Peyer's patch (tissue), 4 donors: ENCODE measurements at places on chromosomes 6 and 20. TPM values are rescaled to one million over a fixed set of nuclear protein-coding genes. Genes with fewer than 3 reads are reported as not detected.

GRCh38 chr20:64167676-64168075 is 3.4 kb downstream of the MYT1 start:
- no peak for DNase-seq

The PLN gene
- 6.1 TPM for total RNA-seq

DNA sequence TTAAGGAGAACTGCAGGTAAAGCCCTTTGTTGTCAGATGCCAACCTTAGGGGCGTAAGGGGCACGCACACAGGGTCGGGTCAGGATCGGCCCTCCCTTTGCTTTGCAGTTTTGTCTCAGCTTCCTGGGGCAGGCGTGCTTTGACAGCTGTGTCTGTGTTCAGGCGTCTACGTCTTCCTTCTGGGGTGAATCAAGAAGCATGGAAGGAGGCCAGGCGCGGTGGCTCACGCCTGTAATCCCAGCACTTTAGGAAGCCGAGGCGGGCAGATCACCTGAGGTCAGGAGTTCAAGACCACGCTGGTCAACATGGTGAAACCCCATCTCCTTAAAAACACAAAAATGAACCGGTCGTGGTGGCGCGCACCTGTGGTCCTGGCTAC is 1.3 kb downstream of the ZGPAT start:
- no peak for DNase-seq

DNA sequence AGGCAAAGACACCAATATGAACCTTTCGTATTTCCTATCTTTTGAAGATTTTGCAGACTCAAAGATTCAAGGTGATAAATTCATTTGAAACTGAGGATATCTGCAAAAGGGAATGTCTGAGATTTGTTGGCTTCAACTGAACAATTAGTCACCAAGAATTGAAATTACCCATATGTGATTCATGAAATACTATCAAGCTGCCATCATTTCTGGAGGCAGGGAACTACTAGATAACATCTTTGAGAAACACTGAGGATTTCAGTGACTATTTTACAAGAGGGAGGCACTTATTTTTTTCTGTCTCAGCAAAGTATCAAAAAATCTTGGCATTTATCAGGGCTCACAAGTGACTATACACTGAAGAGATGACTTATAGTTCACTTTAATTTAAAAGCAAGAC is 39.8 kb upstream of the MMS22L start:
- DNase-seq = no peak

The FOXS1 gene
- not detected for total RNA-seq

The FOXF2 gene
- 6.8 TPM for total RNA-seq

GRCh38 chr20:48681873-48682426 is 145.8 kb downstream of the PREX1 start:
- no peak for DNase-seq

GRCh38 chr6:4852938-4853337 is 76.7 kb downstream of the CDYL start:
- DNase-seq = no peak

DNA sequence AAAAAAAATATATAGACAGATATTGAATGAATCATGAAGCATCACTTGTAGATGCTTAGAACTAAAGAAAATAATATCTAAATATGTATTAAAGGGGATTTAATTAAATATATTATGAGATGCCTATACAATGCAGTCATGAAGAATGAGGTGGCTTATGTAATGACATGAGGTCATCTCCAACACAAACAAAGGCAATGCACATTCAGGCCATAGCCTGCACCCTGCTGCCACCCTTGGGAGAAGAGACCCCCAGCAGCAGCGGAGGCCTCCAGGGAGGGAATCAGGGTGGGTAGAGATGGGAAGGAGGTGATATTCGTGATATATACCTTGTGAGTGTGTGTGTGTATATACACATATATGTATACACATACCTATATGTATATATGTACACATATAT is 26.4 kb upstream of the SSTR4 start:
- DNase-seq = no peak

DNA sequence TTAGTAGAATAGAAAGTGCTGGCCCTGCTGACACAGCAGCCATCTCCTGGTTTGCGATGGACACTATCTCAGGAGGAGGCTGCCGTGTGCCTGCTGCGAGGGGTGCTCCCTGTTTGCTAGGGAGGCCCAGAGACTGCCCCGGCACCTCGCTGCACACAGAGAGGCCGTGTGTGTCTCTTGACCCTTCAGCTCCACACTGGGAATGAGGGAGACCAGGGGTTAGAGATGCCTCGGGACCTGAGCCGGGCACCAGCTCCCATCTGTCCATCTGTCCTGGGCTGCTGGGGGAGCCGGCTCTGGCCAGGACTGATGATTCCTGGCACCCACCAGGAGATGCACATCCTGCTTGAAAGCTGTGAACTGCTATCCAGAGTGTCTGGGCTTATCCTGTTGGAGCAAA is 18.2 kb downstream of the PHACTR3 start:
- no peak for DNase-seq

DNA sequence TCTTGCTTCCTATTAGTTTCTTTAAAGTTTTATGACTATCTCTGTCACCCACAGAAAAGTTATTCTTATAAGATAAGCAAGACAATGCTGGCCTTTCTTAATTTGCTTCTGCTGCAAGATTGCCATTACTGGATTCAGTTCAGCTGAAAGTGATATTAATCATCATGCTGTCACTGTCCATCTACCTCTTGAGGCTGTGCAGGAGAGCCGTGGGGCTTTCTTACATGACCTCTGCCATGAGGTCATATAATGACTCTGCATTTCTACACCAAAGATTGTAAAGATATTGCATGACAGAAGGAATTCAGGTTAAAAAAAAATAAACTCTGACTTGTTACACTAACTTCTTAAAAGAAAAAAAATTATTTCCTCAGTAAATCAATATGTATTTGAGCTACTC is 106.9 kb downstream of the TRDN start:
- DNase-seq = no peak

The BCAS4 gene
- 0.66 TPM for total RNA-seq

- DNase-seq = no peak
Measured at GRCh38 chr6:91606148-91606901, 1019.5 kb upstream of the MAP3K7 start.

DNA sequence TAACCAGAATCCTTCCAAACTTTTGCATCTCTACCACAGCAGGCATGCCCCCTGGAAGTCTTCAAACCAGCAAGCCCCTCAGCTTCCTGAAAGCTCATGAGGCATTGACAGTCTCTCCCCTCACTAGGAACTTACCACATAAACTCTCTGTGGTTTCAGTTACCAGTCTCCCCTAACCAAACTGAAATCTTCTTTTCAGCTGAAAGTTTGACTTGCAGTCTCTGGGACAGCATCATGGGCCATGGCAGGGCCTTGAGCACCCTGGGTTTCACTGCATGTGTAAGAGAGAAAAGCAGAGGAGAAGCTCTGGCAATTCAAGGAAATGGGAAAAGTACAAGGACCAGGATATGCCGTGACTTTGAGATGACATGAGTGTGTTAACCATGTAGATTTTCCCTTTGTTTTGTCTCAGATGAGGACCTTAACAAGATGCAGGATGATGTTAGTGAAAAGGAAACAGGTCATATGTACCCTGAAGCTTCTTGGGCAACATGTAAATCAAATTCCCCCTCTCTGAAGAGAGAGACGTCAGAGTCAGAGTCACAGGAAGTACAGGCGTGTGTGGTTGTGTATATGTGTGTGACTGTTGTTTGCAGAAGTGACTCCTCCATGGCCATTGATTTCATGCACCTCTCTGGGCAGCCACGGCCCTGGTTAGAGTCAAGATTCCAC is 106.3 kb downstream of the TNFRSF21 start:
- DNase-seq = no peak

- no peak for DNase-seq
Measured at GRCh38 chr6:7110092-7110792, 2.5 kb downstream of the RREB1 start.

DNA sequence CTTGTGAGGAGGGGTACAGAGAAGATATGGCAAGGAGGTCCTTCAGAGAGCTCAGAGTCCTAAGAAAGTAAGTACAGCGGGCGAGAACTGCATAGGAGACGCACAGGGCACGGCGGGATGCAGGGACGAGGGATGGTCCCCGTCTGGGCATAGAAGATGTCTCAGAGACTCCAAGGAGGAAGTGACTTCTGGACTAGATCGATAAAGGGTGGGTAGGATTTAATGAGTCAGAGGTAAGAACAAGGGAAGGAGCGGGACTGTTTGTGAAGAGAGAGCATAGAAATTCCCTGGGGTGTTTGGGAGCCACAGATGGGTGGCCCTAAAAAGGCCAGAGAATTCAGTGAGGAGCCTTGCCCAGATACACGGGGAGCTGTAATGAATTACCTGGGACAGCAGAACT is 69.1 kb downstream of the FAM120B start:
- no peak for DNase-seq
